ENCODE measurements at places on chromosomes 1 and 21.
A peak's percentile ranks its signal among the peaks of the same experiment; 100 is the strongest.

- DNase-seq = no peak
Observed at GRCh38 chr1:157195521-157196244, 57.5 kb upstream of the ETV3 start.

DNA sequence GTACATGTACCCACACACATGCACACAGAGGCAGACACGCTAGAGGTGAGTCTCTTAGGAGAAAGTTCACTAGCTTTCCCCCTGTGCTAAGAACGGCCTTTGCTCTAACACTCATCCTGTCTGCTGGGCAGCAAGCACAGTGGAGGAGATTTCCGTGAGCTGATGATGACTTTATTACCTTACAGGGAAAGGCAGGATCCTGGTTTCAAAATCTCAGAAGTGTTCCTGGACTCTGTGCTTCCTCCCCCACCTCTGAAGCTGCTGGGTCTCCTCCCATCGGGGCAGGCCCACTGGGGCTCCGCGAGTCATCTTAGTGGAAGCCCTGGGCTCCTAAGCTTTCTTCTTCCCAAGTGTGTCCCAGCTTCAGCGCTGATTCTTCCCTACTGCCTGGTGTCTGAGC is 2.7 kb downstream of the FAM3B start:
- DNase-seq = no peak

DNA sequence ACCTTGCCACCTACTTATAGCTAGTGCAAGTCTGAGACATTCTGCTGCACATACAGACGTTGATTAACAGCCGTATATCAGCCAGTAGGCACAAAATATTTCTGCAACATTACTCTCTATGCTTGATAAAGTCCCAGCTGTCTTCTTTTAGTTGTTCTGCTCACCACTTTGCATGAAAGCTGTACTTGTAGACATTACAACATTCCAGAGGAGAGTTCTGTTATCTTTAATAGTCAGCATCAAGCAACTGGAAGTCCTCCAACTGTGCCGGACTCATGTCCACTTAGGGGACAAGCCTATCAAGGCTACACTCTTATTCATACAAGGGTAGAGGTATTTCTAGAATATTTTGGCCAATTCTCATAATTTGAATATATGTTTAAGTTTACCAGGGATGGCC is 50.0 kb downstream of the CACHD1 start:
- DNase-seq = no peak

DNA sequence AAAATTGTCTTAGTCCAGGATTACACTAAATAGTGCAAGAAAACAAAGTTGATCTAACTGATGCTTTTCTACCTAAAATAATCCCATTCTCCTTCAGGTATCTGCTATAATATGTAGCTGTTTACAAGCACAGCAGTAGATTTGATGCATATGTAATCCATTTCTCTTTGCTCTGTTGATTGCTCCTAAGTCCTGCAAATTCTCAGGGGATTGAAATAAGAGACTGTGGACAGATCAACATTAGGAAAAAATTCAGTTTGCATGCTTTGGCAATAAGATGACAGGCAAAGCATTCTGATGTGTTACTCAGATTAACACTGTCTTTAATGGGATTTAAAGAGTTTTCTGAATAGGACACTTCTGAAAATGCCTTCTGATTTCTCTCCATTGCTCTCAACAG is 34.7 kb downstream of the RNF11 start:
- DNase-seq = no peak

GRCh38 chr1:63674865-63675419 is 81.7 kb downstream of the PGM1 start:
- DNase-seq = no peak

DNA sequence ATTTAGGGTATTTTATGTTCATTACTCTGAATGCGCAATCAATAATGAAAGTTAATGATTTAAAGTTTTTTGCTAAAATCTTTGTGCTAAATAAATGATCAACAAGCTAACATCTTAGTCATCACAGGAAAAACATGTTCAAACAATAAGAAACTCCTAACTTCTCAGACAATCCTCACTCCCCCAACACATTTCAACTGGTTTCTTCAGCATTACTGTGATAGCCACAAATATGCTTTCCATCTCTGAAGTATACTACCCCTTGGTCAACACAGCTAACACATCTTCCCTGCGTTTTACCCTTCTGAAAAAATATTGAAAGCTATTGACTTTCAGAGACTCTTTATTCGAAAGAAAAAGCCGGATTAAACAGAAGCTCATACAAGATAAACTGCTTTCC is 85.8 kb downstream of the ZNF644 start:
- DNase-seq = no peak

DNA sequence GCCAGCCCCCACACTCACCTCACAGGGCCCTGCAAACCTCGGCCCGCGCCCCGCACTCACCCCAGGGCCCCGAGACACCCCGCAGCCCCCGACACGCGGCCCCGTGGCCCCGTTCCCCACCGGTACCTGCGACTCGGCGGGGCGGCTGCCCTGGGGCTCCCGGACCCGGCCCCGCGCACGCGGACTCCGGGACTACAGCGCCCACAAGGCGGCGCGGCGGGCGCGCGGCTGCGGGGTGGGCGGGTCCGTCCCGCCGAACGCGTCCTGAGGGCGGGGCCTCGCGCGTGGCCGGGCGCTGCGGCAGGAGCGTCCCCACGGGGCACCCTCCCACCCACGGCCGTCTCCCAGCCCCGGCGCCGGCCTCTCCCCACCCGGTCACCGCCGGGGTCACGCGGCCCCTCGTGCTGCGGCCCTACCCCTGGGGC is at the start of gene SLC19A1:
TSS of gene SLC19A1 (minus strand) at position 199 of the 425 bp plus-strand sequence. CDS start 4,481 bp downstream, outside the sequence.
- DNase-seq = peak; percentile 80

- no peak for DNase-seq
Observed at GRCh38 chr1:6827630-6828165, 42.4 kb downstream of the CAMTA1 start.

- DNase-seq = no peak
Observed at GRCh38 chr1:45864167-45865106, 61.0 kb downstream of the MAST2 start.

GRCh38 chr1:231059566-231060193 is 19.6 kb upstream of the FAM89A start:
- DNase-seq = no peak

- DNase-seq = no peak
Observed at GRCh38 chr1:94947437-94947836, 20.5 kb upstream of the CNN3 start.

DNA sequence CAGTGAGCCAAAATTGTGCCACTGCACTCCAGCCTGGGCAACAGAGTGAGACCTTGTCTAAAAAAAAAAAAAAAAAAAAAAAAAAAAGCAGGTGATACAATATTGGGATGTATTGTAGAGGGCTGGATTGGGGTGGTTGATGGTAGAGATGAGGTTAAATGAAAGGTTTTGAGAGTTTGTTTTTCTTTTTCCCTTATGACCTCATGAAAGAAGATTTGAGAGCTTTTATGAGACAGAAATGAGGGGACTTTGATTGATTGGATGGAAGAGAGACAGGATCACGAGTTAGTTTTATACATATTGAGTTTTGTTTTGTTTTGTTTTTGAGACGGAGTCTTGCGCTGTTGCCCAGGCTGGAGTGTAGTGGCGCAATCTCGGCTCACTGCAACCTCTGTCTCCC is 27.1 kb downstream of the OSBPL9 start:
- no peak for DNase-seq

- no peak for DNase-seq
Observed at GRCh38 chr1:202179828-202180750, 13.5 kb upstream of the LGR6 start.

- DNase-seq = no peak
Observed at GRCh38 chr1:186481303-186481888, 20.5 kb upstream of the PDC start.

DNA sequence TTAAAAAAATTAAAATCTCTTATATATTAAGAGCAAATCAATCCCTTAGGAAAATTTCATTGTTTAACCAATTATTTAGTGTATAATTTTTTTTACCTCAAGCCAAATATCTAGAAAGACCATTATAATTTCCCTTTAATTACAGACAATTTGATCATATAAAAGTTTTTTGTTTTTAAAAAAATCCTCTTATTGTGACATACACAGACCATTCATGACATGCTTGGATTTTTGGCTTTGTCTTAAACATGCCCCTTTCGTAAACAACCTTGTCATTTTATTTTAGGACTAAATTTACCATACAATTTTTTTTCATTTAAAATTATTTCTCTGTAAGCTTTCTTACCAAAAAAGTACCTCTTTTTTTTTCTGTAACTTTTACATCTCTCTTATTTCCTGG is 14.2 kb upstream of the CYP4B1 start:
- no peak for DNase-seq

GRCh38 chr1:41430582-41430981 is 53.9 kb downstream of the EDN2 start:
- DNase-seq = no peak
